ENCODE measurements at places on chromosomes 12 and 14.

DNA sequence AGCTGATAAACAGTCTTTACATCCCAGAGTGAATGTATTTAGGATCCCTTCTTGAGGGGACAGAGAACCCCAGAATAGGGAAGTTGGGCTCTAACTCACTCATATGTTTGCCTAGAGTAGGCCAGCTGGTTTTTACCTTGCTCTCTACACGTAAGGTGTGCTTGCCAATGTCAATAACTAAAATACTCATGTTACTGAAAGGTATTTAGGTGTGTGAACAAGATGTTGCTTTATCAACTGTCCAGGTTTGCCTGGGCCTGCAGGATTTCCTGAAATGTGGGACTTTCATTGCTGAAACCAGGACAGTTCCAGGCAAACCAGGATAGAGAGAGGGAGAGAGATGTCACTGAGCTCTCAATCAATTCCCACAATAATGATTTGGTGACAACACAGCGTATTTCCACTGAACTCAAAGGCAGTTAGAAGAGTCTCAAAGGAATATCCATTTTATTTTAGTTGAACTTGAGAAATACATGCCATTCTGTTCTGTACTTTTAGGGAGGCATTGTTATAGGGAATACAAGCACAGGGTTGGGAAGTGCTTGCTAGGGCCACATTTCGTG lies 171.7 kb downstream of the NRXN3 start:
- DNase-seq: no peak

DNA sequence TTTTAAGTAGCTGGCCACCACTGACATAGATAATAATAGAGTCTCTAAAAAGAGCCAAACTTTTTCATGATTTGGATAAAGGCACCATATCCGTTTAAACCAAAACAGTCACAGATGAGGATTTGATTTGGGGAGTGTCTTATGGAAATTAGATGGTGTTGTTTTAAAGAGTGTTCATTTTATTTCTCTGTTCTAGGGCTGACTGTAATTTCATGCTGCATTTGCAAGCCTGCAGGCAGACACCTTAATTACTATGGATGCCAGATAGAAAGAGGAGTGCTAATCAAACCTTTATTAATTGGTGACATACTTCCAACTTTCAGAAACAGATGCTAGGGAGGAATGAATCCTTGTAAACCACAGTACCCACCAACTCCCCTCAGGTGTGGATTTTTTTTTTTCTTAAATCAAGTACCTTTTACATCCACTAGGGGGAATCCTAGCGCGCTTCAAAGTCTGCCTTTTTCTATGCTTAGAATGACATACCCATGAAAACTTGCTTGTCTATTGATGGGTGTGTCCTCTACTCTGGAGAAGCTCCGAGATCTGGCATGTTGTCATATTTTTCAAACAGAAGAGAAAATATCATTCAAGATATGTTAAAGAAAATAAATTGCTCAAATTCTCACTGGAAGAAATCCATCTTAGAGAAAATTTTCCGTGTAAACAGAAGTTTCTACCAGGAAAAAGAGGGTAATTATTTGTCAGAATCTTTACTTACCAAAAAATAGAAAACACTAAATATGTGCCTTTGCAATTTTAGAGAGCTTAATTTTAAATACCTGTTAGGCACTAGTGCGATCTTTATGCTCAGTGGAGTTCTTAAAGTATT lies 14.2 kb upstream of the PLXNC1 start:
- DNase-seq: no peak

GRCh38 chr14:69554500-69554899 lies 20.2 kb downstream of the CCDC177 start:
- no peak for DNase-seq

DNA sequence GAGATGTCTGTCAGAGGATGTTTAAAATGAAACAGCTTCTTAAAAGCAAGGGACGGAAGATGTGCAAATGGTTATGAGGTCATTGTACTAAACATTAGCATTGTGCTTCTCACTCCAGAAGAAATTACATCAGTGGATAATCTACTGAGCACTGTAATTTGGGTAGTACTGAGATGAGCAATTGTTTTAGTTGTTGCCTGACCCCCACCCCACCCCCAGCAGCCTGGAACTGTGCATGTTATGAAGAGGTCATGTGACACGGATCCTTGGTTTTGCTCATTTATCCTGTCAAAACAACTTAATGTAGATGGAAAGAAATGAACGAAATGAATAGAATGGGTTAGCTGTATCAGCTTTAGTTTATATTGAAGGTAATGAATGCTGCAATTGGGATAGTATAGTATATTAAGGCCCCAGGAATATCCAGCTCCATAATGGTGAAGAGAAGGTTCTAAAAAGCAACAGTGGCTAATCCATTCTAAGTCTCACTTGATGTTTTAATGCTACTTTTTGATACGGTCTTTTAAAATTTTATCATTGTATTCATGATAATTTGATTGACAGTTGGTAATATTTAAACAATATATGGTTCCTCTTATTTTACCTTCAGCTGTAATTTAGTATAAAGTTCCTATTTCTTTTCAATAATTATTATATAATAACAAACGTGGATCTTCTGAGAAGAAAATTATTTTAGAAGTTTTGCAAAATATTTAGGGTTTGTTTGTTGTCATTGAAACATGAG lies 58.5 kb downstream of the WNK1 start:
- no peak for DNase-seq

GRCh38 chr12:49865109-49865781 lies 22.3 kb upstream of the BCDIN3D start:
- no peak for DNase-seq

DNA sequence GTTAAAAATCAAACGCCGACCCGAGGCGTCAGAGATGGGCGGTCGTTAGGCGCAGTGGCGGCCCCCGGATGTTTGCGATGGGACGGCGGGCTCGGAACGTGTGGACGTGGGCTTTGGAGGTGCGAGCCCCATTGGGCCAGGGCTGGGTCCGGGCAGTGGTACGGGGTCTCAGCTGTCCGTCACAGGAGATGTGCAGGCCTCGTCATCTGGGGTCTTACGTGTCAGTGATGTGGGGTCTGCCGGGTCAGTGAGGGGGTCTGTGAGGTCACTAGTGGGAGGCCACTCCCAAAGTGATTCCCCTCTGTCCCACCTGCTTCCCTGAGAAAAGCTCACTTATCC lies 21.6 kb upstream of the CHFR start:
- DNase-seq: no peak

- DNase-seq: no peak
These were observed 45.4 kb downstream of the DUSP6 start for GRCh38 chr12:89306827-89307473.
